ENCODE measurements at places on chromosomes 7 and 10. TPM values are rescaled to one million over a fixed set of nuclear protein-coding genes. Genes with fewer than 3 reads are reported as not detected.

AGBL3 gene
- total RNA-seq = 6.7 TPM

CARD11 gene
- total RNA-seq = 0.31 TPM

KCNH2 gene
- total RNA-seq = 8.0 TPM

NPM3 gene
- total RNA-seq = 35.2 TPM

GCC1 gene
- 12.6 TPM for total RNA-seq

HKDC1 gene
- 2.3 TPM for total RNA-seq

OPN4 gene
- total RNA-seq = not detected

PDZD7 gene
- total RNA-seq = 4.5 TPM

CALCR gene
- not detected for total RNA-seq

SORCS1 gene
- 40.6 TPM for total RNA-seq

SORBS1 gene
- 123 TPM for total RNA-seq

All from occipital lobe (tissue), 3 donors.